ENCODE measurements at places on chromosomes 6 and 20.

DNA sequence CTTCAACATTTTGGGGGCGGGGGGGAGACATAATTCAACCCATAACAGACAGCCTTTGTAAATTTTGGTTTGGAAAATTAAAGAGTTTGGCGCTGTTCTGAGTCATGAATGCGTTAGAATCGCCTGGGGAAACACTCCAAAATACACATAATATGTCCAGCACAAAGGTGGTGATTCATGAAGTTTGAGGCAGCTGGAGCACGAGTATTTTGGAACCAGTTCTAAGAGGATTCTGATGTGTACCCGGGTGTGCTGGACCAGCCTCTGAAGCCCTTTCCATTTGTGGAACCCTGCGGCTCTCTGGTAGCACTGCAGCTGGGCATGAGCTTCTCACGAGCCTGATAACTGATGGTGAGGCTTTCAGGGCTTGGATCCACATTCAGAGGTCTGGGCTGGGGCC lies 4.7 kb downstream of the GMPR start:
- no peak for DNase-seq

- no peak for DNase-seq
Measured at GRCh38 chr6:35486005-35486925, 10.6 kb downstream of the TEAD3 start.

- DNase-seq = no peak
Measured at GRCh38 chr20:36366623-36367369, 60.7 kb downstream of the DLGAP4 start.

- no peak for DNase-seq
Measured at GRCh38 chr6:134621858-134622257, 303.9 kb upstream of the SGK1 start.

DNA sequence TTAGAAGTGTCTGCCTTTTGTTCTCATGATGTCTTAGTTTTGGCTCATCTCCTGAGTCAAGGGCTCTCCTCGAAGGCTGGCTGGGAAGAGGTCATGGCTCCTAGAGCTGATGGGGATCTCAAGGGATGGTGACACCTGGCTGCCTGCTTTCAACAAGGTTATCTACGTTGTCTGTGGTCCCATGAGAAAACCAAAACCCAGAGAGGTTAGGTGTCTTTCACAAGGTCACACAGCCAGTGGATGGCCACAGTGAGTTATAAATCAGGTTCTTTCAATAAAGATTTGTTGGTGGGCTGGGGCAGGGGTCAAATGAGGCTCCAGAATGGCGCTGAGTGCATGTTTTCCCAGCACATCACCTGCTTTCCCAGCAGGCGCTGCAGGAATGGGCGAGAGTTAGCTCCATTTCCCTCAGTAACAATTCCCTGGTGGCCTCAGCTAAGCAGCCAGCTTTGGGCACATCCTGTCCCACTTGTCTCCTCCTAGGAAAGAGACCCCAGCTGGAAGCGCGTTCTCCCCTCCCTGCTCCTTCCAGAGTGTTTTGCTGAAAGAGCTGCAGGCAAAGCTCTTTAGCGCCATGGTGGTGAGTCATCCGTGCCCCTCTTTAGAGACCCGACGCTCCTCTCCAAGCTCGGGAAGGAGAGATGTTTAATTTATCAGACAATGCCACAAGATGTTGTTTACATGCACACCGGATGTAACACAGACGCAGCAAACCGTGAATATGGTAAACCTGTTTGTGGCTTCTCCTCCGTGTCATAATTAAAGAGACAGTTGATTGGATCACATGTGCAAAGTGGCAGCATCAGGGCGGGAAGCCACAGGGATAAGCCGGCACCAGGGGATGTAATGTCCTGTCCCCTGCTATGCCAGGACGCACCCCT lies 109.7 kb downstream of the LRFN2 start:
- no peak for DNase-seq

DNA sequence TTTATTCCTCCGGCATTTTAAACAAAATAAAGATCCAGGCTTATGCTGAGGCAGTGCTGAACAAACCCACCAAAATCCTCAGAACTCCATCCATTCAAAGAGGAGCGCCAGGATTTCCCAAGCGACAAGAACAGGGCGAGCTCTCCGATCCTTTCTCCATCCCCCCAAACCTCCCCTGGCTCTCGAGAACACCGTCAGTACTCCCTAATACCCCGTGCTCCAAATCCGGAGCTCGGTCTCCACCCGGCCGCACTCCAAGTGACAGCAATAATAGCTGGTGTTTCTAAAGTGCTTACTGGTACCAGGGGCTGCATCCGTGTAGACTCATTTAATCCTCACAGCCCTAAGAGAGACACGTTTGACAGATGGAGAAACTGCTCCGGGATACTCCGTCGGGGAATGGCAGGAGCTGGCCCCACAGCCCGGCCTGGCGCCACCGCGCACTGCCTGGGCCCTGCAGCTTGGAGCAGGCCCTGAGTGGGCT lies 277.1 kb upstream of the QKI start:
- DNase-seq = no peak

GRCh38 chr6:110859335-110859792 lies 15.2 kb upstream of the AMD1 start:
- peak; percentile 61 for DNase-seq

DNA sequence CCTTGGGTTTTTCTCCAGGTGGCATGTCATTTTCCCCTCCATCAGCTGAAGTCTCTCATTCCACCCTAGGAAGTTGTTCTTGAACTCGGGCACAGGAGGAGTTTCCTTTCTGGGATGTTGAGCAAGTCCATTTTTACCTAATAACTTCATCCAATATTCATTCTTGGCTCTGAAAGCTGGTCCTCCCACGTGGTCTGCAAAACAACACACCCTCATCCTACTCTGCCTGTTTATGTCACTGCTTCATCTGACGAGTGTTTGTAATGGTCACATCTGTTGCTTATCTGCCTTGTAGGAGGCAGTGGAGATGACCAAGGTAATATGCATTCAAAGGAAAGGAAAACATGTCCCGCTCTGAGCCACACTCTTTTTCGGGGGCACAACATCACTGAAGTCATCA lies 41.7 kb upstream of the AIG1 start:
- no peak for DNase-seq

DNA sequence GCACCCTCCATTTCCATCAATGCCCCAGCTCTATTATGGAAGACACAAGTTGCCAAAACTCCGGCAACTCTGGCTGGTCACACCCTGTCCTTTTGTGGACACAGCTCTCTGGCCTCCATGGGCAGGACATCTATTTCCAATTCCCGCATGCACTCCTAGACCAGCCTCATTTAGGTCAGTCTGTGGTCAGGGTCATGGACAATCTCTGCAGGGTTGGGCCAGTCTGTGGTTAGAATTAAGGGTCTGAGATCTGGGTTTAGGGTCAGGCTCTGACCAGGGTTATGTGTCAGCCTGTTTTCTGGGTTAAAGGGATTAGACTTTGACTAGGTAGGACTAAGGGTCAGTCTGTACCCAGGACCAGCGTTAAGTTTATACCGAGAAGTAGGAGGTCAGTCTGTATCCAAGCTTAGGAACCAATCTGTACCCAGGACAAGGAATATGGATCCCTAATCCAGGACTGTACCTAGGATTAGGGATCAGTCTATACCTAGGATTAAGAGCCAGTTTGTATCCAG lies 82.4 kb downstream of the VEGFA start:
- DNase-seq = no peak

DNA sequence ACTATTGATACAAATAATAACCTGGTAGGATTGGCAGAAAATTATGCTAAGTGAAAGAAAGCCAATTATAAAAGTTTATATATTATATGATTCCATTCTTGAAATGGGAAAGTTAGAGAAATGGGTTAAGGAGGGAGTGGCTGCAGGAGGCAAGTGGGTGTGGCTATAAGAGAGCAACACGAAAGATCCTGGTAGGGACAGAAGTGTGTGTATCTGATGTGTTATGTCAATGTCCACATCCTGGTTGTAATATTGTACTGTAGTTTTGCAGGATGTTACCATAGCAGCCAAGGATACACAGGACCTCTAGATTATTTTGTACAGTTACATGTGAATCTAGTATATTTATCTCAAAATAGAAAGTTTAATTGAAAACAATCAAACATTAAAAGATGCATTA lies 46.8 kb downstream of the SNX5 start:
- DNase-seq = no peak

- no peak for DNase-seq
Measured at GRCh38 chr6:169326067-169326799, 72.6 kb upstream of the THBS2 start.

GRCh38 chr6:79101164-79101563 lies 23.1 kb upstream of the PHIP start:
- DNase-seq = no peak

DNA sequence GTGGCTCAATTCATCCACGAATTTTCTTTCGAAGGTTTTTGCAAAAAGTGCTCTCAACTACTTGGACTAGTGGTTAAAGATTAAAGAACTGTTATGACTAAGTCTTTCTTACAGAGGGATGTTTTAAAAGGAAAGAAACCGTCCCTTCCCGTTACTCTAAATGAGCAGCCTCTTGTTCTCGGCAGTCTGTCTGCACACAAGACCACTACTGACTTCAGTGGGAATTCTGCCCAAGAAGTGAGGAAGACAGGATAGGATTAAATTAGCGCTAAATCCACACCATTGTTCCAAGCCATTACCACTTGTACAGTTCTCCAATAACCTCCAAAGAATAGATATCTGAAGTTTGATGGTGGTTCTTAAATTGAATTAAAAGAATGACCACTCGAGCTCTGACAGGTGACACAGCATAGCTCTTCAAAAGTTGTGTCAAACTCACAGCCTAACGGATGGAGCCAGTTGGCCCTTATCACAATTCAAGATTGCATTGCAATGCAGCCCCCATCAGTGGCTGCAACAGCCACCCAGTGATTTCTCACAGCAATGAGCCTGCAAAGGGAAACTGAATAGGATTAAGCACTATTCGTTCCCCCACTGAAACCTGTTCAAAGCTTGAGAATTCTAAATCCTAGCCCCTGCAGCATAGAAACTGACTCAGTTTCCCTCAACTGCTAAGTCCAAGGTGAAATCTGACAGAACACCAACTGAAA lies 1.8 kb downstream of the EPB41L2 start:
- no peak for DNase-seq

DNA sequence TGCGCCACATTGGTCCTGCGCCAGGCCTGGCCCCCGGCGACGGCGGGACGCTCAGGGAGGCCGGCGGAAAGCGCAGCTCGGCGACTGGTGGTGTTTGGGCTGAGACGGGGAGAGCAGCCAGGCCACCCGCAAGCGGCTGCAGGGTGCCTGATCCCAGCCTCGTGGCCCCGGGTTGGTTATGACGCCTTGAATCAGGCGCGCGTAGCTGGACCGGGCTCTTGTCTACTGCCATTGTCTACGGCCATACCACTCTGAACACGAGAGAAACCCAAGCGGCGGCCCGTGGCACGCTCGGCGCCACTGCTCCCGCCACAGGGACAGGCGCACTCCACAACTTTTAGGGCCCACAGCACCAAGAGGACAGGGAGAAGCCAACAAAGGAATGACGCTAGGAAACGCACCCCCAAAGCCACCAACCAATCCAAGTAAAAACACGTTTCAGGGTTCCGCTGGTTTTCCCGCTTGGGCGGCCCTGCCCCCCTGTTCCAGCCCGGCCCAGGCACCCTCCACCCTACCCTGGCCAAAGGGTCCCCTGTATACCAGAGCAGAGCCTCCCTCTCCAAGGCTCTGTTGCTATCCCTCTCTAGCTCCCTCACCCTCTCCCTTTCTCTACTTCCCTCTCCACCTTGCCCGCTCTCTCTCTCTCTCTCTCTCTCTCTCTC lies 1849.3 kb upstream of the DEFB115 start:
- no peak for DNase-seq

All from bone marrow (tissue), 2 donors.